ENCODE measurements at places on chromosomes 6 and 20. TPM values are rescaled to one million over a fixed set of nuclear protein-coding genes. Genes with fewer than 3 reads are reported as not detected.
A peak's percentile ranks its signal among the peaks of the same experiment; 100 is the strongest.

Gene POM121L2
- polyA plus RNA-seq = not detected

- H3K4me3 ChIP-seq = no peak overlapping the region
- H3K27me3 ChIP-seq = no peaks in the 10 kb centered on the region
- H3K36me3 ChIP-seq = no peaks in the 10 kb centered on the region
Observed at GRCh38 chr6:112325444-112325843, 21.7 kb upstream of the RFPL4B start.

Gene CEP162
- 9.4 TPM for polyA plus RNA-seq

Gene TAGAP
- polyA plus RNA-seq = 2.3 TPM

DNA sequence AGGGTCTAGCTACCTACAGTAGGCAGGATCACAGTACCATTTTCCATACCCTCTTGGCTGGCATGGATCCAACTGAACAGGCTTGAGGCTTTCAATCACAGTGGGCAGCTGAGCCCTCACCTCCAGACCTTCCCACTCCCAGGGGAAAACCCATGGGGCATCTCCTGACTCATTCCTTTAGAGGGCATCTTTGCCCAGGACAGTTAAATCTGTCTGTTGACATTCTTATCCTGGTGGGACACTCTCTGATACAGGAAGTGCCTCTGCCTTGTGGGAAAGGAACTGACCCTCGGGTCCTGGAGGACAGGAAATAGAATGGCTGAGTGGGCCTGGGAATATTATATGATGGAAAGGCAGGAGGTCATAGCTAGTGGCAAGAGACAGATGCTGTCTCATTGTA lies 10.2 kb upstream of the EPB41L1 start:
- no peak for DNase-seq
- H3K4me1 ChIP-seq = peaks cover 5% of the 10 kb centered on the region
- no peaks in the 10 kb centered on the region for H3K27me3 ChIP-seq
- H3K27ac ChIP-seq = no peak overlapping the region

DNA sequence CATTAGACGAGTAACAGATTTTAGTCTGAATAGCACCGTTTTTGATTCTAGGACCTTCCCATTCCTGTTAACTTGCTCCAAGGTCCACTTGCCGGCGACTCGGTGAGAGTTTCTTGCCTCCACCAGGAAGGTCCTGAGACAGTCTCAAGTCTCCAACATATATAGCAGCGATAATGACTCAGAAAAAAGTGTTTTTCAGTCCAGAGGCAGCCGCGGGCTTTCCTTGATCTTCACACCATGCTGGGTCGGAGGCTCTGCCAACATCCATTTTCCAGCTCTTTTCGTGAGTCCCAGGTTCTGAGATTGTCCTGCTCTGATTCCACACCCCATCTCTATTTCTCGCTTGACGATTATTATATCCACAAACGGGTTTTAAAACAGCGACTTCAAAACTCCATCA lies 170.5 kb downstream of the GPX5 start:
- H3K27ac ChIP-seq = no peak overlapping the region
- H3K4me3 ChIP-seq = no peak overlapping the region
- H3K4me1 ChIP-seq = no peaks in the 10 kb centered on the region
- no peaks in the 10 kb centered on the region for H3K36me3 ChIP-seq

DNA sequence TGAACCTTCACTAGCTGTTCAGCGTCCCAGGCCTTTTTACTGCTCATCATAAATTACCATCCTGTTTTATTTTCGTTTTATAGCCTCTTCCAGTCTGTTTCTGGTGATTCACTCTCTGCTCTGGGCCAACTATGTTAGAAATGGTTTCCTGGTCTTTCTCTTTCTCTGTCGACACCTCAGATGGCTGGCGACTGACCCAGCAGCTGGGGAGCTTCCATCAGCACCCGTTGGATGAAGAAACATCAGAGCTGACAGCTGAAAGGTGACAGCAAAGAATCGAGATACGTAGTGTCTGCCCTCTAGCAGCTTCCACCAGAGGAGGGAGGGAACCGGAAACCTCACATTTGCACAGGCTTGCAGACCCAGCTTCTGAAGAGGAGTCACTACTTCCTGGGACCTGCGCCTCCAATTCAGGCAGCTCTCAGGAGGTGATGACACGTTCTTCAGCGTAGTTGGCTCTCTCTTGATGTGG lies 82.9 kb upstream of the MLN start:
- peaks cover 61% of the 10 kb centered on the region for H3K4me1 ChIP-seq
- no peak overlapping the region for H3K4me3 ChIP-seq
- DNase-seq = peak; percentile 48
- no peaks in the 10 kb centered on the region for H3K27me3 ChIP-seq
- H3K27ac ChIP-seq = peak overlapping the region; percentile 77

DNA sequence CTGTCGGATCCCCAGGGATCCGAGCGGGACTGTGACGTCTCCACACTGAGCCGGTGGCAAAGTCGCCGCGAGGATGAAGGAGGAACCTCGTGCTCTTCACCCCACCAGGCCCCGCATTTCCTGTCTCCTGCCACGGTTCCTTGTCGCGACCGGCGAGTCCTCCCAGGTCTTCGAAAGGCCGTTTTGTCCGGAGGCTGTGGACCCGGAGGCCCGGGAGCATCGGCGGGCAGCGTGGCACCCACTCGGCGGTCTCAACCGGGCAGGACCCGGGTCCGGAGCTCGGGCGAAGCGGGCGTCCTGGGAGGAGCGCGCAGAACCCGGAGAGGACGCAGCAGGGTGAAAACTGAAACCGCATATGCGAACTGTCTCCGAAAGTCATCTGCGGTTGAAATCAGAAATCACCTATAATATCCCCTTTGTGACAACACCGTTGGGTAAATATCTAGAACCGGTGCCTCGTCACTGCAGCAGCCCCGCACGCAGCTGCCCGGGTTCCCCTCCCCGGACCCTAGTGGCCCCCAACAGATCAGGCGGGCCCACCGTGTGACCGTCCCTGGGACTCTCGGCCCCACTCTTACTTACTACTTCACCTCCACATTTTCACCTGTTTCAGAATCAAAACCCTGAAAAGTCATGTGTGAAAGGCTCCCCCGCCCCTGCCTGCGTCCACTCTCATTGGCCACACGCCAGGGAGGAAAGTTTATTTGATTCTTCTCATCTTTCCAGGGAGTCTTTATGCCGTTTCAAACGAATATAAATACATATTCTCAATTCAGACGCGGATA lies 3.1 kb upstream of the ULBP2 start:
- peak overlapping the region; percentile 24 for H3K4me3 ChIP-seq
- no peaks in the 10 kb centered on the region for H3K36me3 ChIP-seq
- H3K27me3 ChIP-seq = peaks cover 91% of the 10 kb centered on the region

Gene EYA4
- 0.21 TPM for polyA plus RNA-seq

- no peaks in the 10 kb centered on the region for H3K27me3 ChIP-seq
- no peak overlapping the region for H3K4me3 ChIP-seq
- H3K27ac ChIP-seq = no peak overlapping the region
- no peaks in the 10 kb centered on the region for H3K36me3 ChIP-seq
- DNase-seq = no peak
- H3K4me1 ChIP-seq = peaks cover 6% of the 10 kb centered on the region
Observed at GRCh38 chr6:109069746-109070145, 24.9 kb downstream of the SESN1 start.

DNA sequence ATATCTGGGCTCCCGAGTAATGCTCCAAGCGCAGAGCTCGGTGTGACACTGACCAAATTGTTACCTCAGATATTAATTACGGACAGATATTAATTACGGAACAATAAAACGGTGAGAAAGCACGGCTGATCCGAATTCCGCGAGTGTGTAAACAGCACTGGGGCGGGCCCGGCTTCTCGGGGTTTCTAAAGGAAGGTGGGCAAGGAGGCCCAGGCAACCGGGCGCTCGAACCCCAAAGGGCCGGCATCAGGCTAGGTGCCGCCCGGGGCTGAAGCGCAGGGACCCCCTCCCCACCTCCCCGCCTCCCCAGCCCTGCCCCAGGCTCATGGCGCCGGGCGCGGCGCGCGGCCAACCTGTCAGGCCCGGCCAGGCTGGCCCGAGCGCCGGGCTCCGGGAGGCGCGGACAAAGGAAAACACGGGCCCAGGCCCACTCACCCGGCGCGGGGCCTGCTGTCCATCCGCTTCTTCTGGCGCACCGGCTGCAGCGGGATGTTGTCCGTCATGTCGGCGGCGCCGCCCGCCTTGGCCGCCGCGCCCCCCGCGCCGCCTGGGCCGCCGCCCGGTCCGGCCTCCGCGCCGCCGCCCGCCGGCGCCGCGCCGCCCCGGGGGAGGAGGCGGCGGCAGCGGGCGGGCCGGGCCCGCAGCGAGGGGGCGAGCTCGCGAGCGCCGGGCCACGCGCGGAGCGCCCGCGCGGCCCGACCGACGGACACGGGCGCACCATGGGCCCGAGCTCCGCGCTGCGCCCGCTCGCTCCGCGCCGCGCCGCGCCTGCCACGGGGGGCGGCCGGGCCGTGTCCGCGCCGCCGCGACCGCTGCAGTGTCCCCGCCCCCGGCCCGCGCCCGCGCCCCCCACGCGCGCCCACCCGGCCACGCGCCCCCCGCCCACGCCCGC lies at the start of gene ATP9A:
Gene ATP9A (minus strand): TSS at position 524 of the 892 bp plus-strand sequence. CDS start 21 bp downstream, at position 503.
- H3K4me1 ChIP-seq = peaks cover 2% of the 10 kb centered on the region
- no peaks in the 10 kb centered on the region for H3K27me3 ChIP-seq
- H3K4me3 ChIP-seq = peak within 1 kb of the TSS; percentile 99
- H3K27ac ChIP-seq = peak within 1 kb of the TSS; percentile 84
- no peak for DNase-seq

- no peak overlapping the region for H3K27ac ChIP-seq
- no peaks in the 10 kb centered on the region for H3K27me3 ChIP-seq
- no peaks in the 10 kb centered on the region for H3K4me1 ChIP-seq
- DNase-seq = no peak
Observed at GRCh38 chr6:49504666-49505065, 4.9 kb downstream of the GLYATL3 start.

GRCh38 chr6:11542863-11543262 lies 5.3 kb downstream of the TMEM170B start:
- DNase-seq = no peak
- H3K4me1 ChIP-seq = no peaks in the 10 kb centered on the region
- H3K36me3 ChIP-seq = no peaks in the 10 kb centered on the region
- H3K27me3 ChIP-seq = no peaks in the 10 kb centered on the region
- H3K4me3 ChIP-seq = no peak overlapping the region
- H3K27ac ChIP-seq = no peak overlapping the region

DNA sequence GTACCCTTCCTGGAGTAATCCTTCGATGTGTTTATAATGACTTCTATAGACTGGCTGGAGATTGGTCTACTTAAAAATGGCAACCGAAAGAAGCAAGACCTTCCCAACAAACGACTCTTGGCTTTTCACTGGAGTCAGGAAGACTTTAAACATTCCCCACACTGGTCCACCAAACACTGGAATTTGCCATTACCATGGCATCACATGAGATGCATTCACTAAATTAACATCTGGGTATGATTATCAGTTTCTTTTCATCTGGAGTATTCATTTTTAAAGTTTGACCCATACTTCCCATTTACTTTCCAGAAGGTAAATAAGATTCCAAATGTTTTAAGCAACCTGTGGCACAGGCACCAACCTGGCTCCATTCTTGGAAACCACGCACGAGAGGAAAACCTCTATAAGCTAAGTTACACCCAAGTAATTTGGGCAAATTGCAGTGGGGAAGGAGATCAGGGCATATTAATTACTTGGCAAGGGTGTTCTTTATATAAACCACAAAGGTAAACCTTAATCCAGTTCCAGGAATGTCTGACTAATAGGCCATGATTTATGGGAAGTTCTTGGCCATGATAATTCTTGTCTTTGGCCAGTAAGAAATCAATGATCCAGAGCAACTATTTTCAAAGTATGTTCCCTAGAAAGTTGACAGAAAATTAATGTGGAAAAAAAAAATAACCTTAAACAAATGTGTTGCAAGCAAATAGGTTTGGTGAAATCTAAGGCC lies 190.0 kb upstream of the COL21A1 start:
- no peak overlapping the region for H3K27ac ChIP-seq
- no peak for DNase-seq
- no peaks in the 10 kb centered on the region for H3K36me3 ChIP-seq
- peaks cover 17% of the 10 kb centered on the region for H3K4me1 ChIP-seq

Gene PPP1R3G
- polyA plus RNA-seq = 2.4 TPM

- no peak overlapping the region for H3K4me3 ChIP-seq
- H3K27ac ChIP-seq = no peak overlapping the region
- H3K36me3 ChIP-seq = no peaks in the 10 kb centered on the region
- no peaks in the 10 kb centered on the region for H3K4me1 ChIP-seq
Observed at GRCh38 chr6:8201679-8202078, 99.3 kb upstream of the EEF1E1 start.

Gene NFATC2
- 22.3 TPM for polyA plus RNA-seq

- H3K27me3 ChIP-seq = no peaks in the 10 kb centered on the region
- no peak overlapping the region for H3K4me3 ChIP-seq
- no peaks in the 10 kb centered on the region for H3K4me1 ChIP-seq
Observed at GRCh38 chr20:51659491-51660050, 108.6 kb downstream of the ATP9A start.

GRCh38 chr6:101705866-101706265 lies 312.4 kb downstream of the GRIK2 start:
- no peaks in the 10 kb centered on the region for H3K36me3 ChIP-seq
- H3K27ac ChIP-seq = no peak overlapping the region
- no peaks in the 10 kb centered on the region for H3K4me1 ChIP-seq
- DNase-seq = no peak
- no peak overlapping the region for H3K4me3 ChIP-seq

DNA sequence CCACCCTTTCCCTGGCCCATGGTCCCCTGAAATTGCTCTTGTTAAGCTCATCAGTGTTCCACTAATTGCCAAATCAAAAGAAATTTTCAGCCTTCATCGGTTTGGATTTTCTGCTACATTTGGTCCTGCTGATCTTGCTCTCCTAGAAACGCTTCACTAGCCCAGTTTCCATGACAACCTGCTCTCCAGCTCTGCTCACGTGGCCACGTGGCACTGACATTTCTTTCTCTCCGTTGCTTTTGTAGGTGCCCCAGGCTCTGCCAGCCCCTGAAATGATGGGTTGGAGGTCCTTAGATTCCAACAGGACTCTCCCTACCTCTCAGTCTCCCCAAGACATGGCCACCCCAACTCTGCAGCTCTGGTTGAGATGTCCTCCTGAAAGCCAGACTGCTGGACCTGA lies 45.8 kb upstream of the NNAT start:
- peaks cover 3% of the 10 kb centered on the region for H3K27me3 ChIP-seq
- H3K4me3 ChIP-seq = no peak overlapping the region
- DNase-seq = no peak
- no peaks in the 10 kb centered on the region for H3K4me1 ChIP-seq
